ENCODE measurements at places on chromosomes 1 and 21.

- no peak for DNase-seq
Observed at GRCh38 chr1:97918961-97919360, 1.9 kb downstream of the DPYD start.

DNA sequence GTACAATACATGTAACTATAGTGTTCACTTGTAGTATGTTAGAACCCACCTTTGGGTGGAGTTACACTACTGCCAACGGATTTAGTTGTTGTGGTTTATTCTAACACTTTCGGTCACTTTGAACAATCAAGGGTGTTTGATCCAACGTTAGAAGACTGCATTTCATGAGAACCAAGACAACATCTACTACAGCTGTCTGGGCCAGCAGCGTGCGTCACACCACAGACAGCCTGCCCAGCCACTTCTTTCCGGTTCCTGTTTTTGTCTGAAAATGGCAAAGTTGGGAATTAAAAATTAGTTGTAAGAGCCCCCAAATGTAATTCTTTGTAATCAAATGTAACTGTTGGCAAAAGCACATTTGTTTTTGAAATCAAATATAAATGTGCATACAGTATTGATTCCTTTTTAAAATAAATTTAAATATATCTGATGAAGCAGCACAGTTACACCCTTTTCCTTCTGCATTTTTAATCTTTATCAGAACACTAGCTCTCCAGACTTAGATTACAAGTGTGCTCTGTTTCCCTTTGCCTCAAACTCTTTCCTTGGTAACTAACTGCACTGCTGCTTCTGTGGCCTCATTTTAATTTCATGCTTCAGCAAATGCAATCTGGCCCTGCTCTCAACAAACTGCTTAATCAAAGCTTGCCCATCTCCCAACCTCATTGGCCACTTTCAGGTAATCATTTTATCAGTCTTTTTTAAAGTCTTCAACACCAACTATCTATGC, 86.6 kb upstream of the DPH5 start:
- DNase-seq = peak; percentile 73

GRCh38 chr1:212060632-212061472, 25.3 kb downstream of the DTL start:
- DNase-seq = no peak

- DNase-seq = peak; percentile 43
Observed at GRCh38 chr21:36125512-36126207, 9.2 kb upstream of the CBR3 start.

DNA sequence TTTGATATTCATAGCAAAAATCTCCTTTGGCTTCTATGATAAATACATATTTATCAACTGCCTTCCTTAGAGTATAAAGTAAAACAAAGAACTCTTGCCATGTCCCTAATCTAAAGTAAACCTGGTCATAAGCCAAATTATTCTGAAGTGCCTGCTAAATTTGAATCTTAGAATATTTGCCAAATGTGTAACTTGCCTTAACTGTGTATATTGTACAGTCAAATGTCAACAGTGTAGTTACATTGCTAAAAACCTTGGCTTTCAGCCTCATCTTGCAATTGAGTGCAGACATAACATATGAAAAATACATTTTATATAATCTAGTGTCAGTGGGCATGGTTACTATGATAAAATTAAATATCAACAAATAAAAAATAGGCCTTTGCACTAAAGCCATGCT, 583.4 kb upstream of the ADAMTS5 start:
- DNase-seq = no peak

DNA sequence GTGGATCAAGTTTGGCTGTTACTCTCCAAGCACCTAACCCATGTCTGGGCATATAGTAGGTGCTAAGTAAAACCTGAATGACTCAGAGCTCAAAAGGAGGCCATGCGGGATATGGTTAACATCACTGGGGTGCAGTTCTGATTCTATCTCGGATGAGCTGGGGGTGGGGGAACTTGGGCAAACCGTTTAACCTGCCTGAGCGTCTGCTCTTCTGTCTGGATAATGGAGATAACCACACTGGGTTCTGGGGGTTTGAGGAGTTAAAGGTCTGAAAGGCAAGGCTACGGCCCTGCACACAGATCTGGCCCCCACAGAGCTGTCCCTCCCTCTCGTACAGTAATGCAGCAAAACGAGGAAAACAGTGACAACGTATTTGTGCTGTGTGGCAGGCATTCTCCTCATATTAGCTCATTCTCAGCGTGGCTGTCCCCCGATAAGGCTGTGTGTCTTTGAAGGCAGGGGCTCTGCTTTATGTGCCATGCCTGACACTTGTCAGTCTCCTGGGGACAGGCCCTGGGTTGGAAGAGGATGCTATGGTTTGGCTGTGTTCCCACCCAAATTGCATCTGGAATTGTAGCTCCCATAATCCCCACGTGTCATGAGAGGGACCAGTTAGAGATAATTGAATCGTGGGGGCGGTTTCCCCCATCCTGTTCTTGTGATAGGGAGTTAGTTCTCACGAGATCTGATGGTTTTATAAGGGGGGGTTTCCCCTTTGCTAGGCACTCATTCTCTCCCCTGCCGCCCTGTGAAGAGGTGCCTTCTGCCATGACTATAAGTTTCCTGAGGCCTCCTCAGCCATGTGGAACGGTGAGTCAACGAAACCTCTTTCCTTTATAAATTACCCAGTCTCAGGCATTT, 6.8 kb upstream of the ALDH4A1 start:
- no peak for DNase-seq

- DNase-seq = no peak
Observed at GRCh38 chr1:221268295-221268694, 389.1 kb downstream of the HLX start.

GRCh38 chr1:56188855-56189254, 390.5 kb downstream of the PLPP3 start:
- DNase-seq = no peak

GRCh38 chr1:47650205-47650604, 212.4 kb downstream of the FOXD2 start:
- DNase-seq = no peak

DNA sequence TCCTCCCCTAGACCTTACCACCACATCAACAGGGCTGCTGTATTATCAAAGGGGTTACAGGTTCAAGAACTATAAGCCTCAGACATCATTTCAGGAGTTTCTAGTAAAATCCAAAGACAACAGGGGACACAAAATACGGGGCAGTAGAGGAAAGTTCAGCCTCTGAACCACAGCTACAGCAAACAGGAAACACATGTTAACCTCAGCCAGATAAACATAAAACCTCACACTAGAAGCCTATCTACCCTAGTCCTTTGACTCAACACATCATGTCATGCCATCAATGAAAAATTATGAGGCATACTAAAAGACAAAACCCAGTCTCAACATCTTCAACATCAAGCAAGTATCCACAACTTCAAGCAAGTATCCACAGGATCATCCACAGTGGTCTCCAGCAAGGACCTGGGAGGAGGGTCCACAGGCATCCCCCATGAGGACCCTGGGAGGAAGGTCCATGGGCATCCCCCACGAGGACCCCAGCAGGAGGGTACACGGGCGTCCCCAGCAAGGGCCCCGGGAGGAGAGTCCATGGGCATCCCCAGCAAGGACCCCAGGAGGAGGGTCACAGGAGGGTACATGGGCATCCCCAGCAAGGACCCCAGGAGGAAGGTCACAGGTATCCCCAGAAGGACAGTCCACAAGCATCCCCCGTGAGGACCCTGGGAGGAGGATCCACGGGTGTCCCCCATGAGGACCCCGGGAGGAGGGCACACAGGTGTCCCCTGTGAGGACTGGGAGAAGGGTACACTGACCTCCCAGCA, 440.0 kb downstream of the MATN1 start:
- DNase-seq = no peak

GRCh38 chr1:10438677-10439163, 8.5 kb downstream of the CENPS start:
- DNase-seq = no peak

GRCh38 chr1:75310067-75310466, 175.9 kb downstream of the LHX8 start:
- no peak for DNase-seq

- DNase-seq = no peak
Observed at GRCh38 chr1:117173006-117173405, 37.7 kb downstream of the VTCN1 start.

DNA sequence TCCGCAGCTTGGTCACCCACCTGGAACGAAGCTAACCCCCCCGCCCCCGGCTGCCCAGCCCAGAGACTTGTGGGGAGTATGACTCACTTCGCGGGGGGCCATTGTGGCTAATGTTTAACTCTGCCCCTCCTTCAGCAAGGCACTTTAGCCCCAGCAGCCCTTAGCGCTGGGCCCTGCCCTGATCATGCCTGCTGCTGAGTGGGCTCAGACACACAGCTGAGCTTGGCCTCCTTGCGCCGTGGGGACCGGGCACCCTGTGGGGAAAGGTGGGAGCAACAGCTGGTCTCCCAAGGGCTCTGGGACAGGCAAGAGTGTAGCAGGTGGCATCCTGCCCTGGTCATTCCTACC, 6.3 kb upstream of the LAD1 start:
- no peak for DNase-seq

DNA sequence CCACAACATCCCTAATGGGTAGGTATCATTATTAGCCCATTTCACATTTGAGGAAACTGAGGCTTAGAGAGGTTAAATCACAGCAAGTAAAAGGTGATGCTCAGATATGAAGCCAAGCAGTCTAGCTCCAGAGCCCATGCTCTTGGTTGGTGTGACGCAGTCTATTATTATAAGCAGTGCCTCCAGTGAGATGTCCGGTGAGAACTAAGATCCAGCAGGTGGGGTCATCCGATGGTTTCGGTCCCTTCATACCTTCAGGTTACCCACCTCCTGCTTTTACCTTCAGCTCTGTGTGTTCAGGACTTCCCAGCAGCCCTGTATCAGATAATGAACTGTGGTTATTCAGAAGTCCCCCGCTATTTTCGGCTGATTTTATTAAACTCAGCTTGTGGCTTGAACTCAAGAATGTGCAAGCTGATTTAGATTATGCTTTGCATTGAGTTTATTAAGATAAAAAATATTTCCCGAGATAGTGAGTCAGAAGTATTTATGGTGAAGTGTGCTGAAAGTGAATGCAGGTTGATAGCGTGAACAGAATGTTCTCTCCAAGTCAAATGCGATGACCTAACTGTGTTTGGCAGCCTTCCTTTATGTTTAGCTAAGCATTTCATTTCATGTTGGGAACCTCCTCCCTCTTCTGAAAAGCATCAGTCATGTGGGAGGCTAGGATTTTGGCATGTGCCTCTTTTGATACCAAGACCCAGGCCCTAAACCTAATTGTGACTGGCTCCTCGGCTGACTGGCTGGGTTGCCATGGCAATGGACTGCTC, 160.9 kb upstream of the UBE2U start:
- DNase-seq = no peak

DNA sequence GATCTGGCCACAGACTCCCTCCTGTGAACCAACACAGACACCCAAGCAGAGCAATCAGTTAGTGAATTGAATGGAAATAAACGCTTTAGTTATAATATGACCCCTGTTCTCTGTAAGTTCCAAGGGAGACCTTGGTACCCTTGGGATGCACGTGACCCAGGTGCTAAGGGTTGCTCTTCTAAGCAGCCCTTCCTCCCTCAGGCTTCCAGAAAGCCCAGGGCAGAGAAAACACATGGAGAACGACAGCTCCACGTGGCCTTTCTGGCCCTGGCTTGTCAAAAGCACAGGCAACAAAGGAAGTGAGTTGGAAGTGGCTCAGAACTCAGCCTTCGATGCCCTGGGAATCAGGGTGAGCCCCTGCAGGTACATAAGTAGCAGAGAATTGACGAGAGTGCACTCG, 57.4 kb downstream of the LACTBL1 start:
- no peak for DNase-seq

DNA sequence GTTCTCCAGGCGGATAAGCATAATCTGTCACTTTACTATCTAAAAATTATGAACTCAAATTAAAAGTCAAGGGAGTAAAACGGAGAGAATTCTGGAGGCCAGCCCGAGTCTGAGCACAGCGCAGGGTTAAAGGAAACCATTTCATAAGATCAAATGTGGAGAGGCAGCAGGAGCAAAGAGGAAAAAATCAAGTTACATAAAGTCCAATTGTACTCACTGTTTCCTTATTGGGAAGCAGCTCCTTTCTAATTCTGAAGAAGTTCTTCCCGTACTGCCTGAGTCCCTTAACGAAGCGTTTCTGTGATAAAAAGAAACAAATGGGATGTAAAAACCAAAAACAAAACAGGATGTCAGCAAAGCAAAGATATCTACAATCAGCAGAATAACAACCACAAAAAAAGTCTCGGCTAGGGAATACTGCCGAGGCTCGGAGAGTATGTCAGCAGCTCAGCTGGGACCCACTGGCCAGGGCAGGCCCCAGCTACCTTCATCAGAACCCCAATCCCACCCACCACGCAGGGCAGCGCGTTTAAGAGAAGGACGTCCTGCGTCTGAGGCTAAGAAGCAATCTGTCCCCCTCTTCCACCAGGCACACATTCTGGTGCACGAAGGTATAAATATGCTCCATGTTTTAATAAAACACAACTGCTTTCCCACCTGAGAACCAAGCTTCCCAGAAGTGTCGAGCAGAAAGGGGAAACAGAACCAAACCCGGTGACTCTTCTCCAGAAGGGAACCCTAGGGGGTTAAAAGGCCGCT, 104.8 kb downstream of the SLC45A1 start:
- DNase-seq = no peak

GRCh38 chr1:33301273-33301984, 19.5 kb downstream of the A3GALT2 start:
- DNase-seq = no peak

GRCh38 chr1:116763787-116764465, 9.7 kb downstream of the CD2 start:
- DNase-seq = no peak

- DNase-seq = peak; percentile 37
Observed at GRCh38 chr21:46559291-46559983, 45.4 kb downstream of the S100B start.

All from effector CD4-positive, alpha-beta T cell (primary cell).